Left lobe of liver (tissue), 2 donors: ENCODE measurements at places on chromosomes 7 and 10.

- peak; percentile 94 for DNase-seq
These were observed 45.9 kb downstream of the HIPK2 start for GRCh38 chr7:139731802-139732470.

DNA sequence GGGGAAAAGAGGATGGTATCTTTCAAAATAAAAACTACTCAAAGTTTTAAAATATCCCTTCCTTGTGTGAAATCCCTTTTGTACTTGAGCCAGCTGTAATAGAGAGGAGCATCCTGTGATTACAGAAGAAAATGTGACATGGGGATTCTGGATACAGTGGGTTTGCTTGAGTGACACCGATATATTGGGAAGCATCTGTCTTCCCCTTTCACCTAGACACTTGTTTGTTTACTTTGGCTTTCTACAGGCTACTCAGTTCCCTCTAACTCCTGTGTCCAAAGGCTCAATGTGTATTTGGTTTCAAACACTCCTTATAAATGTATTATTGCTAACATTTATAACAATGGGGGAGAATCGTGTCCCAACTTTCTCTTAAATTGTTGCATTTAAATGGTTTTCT lies 24.4 kb downstream of the CPED1 start:
- DNase-seq: no peak

DNA sequence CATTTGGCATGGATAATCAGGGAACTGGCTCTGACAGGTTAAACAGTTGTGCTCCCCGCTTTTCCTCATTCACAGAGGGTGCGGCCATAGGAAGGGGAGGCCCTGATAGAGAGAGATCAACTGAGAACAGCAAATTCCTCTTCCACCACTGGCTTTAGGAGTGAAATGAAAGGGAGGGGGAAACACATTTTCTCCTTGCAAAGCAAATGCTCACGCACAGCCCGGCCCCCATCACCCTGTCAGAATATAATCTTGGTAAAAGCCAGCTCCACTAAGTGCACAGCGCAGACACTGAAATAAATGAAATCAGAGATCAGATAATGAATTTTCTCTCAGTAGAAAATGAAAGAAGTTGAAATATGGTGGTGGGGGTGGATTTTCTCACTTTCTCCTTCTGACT lies 187.2 kb downstream of the GLI3 start:
- DNase-seq: no peak

DNA sequence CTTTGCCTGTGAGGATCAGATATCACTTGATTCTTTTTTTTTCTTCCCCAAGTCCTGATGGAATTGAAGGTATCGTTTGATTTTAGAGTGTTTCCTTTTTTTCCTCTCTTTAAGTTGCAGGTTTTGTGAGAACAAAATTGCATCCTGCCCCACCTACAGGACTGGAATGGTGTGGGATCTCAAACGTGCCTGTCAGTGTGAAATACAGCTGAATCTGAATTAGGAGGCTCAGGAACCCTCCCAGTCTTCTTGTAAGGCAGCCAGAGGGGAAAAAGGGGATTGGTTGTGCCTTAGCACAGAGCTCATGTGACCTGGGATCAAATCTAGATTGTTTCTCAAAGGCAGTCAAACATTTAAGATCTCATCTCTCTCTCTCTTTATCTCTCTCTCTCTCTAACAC lies 32.7 kb upstream of the KLHL7 start:
- no peak for DNase-seq

DNA sequence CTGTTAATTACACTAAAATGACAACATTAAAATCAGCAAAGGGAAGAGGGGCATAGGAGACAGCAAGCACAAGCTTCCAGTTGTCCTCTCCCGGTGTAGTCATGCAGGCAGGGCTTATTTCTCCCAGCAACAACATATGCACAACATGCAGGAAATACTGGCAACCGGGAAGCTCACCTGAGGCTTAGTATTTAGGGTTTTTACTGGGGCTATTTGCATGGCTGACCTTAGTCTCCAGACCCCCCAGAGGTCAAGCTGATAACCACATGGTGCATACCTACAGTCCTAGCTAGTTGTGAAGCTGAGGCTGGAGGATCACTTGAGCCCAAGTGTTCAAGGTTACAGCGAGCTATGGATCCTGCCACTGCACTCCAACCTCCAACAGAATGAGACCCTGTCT lies 12.8 kb upstream of the JMJD1C start:
- DNase-seq: no peak

DNA sequence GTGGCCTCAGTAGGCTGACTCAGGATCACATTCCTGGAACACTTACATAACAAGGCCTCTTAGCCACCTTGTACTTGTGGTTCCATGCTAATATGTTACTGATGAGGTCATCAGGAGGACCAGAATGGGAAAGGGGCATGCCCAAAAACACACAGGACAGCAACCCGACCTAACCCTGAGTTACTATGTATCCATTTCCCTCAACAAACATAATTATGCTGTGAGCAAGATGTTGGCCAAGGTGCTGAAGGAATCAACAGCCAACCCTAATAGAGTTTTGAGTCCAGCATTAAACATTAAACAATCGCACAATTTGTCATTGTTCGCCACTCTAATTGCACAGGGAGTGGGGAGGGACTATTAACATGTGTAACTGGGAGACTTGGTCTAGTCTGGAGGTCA lies 129.4 kb downstream of the PLPP4 start:
- DNase-seq: no peak

- no peak for DNase-seq
These were observed 80.7 kb downstream of the FANK1 start for GRCh38 chr10:125976960-125977605.

DNA sequence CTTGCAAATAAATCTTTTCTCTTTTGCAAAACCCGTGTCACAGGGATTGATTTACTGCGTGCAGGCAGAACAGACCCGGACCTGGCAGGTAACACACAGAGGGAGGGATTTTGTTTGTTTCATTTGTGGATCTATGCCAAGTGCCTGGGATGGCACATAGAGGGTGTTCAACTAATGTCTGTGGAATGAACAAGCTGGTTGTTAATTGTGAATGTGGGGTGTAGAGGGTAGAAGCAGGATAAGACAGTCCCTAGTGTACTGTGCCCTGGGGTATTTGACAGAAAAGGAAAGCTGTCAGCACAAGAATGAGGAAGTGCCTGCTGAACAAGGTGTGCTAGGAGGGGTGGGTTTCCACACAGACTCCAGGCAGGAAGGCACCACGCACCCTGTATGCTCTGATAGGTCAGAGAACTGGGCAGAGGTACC lies 331.8 kb downstream of the CALN1 start:
- no peak for DNase-seq
